Sciatic nerve (tissue), 2 donors: ENCODE measurements at places on chromosomes 5 and 9. TPM values are rescaled to one million over a fixed set of nuclear protein-coding genes. Genes with fewer than 3 reads are reported as not detected.

DNA sequence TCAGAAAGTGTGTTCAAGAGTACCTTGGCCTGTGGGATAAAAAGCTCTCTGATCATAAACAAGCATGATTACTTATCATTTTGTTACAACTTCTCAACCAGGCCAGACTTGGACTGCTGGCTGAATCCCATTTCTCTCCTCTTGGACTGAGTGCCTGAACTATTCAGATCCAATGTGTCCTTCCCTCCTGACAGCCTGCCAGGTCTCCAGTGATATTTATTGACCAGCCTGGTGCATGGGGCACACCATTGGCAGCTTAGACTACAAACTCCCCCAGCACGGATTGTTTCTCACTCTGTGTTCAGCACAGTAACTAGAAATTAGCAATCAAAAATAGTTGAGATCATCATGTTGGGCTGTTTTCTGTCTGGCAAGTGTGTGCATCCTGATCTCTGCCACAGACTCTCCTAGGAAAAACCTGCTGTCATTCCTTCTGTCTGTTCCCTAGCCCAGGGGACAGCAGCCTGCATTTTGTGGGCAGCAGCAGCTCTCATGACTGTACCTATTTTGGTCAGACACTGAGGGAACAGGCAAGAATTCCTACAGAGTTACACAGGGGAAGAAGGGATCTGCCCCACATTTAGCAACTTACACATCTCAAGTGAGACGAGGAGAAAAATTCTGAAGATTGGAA is 348.1 kb downstream of the ADAMTS6 start:
- DNase-seq = no peak

DNA sequence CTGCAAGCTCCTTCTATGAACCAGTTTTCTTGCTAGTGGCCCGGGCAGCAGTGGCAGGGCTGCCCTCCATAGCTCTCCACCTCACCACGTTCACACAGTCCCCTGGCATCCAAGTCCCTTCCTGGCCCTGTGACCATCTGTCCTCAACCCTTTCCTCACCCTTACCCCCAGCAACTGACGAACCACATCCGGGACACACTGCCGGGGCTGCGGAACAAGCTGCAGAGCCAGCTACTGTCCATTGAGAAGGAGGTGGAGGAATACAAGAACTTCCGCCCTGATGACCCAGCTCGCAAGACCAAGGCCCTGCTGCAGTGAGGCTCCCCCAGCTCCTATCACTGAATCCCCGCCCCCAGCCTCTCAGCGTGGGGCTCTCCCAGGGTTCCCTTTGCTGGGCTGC is 18.8 kb downstream of the DNM1 start:
- no peak for DNase-seq

DNA sequence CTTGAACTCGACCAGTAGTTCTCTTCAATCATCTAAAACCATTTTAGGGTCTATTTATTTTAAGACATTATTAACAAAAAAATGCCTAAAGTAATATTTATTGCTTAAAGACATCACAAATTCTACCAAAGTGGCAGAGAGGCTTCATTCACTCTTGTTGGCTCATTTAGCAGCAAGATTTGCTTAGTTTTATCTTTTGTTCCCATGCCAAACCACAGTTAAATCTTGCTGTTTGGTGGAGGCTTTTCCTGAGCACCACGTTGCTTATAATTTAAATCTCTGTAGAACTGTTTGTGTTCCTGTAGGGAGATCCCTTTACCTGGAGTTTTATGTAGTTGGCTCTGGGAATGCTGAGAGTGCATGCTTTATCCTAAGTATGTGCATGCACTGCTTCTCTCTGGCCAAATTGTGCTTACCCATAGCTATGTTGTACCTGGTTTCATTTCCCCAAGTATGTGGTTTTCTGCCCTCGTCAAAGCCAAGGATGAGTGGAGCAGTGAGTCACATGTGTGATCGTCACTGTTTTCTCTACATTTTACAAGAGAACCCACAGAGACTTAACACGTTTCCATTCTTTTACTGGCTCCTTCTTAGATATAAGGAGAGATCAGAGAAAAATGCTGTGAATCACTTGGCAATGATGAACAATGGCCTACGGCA is 42.1 kb upstream of the MAST4 start:
- DNase-seq = no peak

The KCNN2 gene
- total RNA-seq = 0.71 TPM

The TXNDC8 gene
- not detected for total RNA-seq

- no peak for DNase-seq
These were observed 223.7 kb downstream of the PCSK5 start for GRCh38 chr9:76114144-76114543.

- DNase-seq = no peak
These were observed 63.9 kb downstream of the TTC39B start for GRCh38 chr9:15243081-15243480.

The PTBP3 gene
- 61.7 TPM for total RNA-seq

DNA sequence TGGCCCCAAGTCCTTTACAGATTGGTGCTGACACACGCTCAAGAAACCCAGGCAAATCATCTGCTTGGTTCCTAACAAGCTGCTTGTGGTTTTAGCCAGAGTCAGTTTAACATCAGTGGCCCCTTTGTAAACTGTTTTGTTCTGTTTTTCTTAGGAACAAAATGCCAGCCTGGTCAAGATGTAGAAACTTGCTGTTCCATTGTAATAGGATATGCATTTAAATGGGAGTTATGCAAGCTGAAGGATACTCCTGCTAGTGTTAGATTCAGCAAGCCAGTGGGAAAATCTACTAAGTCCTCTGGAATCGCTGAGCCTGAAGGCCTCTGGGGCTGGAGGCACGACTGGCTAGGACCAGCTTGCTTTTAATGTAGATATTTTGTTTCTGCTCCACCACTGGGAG is 391.1 kb downstream of the TLE4 start:
- no peak for DNase-seq

DNA sequence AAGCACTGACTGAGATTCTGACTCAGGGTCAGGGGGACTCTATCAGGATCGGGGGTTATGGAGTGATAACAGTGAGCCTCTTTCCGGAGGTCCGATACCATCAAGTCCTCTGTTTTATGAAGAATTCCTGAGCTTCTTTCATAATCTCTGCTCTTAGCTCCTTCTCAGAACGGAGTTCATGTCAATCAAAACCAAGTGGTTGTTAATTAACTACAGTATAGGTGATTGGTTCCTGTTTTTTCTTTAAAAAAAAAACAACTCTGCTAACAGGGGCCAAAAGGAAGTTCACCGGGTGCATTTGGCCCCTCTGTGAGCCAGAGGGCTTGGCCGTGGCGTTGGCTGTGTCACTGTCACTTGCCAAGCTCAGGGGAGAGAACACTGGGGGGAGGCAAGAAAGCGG is 4.0 kb downstream of the GFI1B start:
- DNase-seq = no peak

The BASP1 gene
- 26.8 TPM for total RNA-seq

DNA sequence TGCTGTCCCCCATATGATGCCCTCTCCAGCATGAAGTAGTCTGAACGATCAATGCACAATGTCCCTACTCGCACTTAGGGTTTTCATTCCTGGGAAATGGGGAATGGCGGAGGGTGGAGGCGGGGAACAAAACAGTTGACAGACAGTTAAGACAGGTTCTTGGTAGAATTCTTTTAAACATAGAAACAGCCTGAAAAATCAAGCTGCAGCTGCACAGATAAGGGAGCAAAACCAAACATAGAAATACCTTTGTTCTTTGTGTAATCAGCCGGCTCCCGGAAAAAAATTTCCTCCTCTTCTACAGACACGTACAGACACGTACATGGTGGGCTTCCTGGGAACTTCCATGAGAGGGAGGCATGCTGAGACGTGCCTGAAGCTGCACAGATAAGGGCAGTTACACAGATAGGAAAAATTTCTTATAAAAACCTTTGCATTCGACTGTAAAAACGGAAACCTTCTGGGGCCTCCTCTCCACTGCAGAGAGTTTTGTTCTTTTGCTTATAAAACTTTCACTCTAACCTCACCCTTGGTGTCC is 662.4 kb upstream of the PTPRD start:
- DNase-seq = no peak

DNA sequence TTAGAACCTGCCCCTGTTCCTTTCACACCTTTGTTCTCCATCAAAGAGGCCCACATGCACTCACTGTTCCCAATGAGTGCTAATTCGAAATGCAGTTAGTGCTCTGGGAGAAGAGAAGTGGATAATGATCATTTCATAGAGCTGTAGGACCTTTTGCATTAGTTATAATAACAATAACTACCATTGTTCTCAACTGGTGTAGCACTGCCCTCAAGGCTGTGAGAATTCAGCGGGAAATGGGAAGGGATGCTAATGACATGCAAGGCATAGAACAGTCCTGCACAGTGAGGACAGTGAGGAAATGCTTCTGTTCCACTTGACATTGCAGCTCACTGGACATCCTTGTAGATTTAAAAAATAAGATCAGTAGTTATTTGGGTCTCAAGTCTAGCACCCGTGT is 187.4 kb downstream of the FBXL7 start:
- DNase-seq = no peak

- DNase-seq = no peak
These were observed 43.4 kb upstream of the PLPP6 start for GRCh38 chr9:4618700-4619099.

GRCh38 chr5:158205992-158206391 is 347.0 kb upstream of the CLINT1 start:
- DNase-seq = no peak

The TRMO gene
- 15.6 TPM for total RNA-seq

DNA sequence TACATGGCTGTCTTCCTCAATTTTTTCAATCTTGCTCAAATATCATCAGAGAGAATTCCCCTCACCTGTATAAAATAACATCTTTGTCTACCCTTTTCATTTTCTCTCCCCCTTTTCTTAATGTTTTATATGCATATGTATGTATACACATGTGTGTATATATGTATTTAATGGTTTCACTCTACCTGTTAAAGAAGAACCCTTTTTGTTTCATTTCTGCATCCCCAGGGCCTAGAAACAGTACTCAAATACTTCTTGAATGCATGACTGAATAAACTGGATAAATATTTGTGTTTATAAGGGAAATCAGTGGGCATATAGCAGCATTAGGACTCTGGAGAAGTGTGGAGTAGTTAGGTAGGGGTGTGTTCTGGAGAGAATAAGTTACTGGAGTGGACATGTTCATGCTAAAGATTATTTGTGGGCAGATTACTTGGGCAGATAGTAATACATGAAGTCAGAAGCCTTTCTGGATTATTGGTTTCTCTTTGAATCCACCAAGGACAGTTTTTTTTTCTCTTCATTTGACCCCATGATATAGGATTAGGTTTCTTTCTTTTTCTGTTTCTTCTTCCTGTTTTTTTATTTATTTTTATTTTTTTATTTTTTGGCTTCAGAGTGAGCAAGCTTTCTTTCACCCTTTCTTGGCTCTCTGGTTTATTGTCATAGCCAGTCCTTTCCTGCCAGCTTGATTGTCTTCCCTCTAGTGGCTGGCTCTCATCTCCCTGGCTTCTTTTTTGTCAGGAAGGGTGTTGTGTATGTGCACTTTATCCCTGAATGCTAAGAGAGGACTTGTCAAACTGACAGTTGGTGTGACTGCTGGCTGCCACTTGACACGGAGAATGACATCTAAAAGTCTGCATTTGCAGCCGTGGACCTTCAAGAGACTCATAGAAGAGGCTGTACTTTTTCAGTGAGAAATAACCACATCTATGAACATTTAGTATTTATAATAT is 89.3 kb downstream of the ZCCHC7 start:
- DNase-seq = no peak

DNA sequence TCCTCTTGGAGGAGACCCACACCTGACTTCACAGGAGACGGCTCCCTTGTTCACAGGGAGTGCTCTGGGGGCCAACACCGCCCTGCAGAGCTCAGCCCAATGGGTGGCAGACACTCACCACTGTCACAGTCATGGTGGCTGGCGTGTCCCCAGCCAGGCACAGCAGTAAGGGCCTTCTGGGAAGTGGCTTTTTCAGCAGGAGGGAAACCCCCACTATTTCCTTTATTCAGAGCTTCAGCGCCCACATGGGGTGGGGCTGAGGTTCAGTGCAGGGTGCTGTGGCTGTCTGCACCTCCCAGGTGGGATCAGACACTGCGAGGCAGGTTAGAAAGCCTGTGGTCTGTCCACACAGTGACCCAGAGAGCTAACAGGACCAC is 3.6 kb upstream of the SNAPC4 start:
- DNase-seq = no peak

GRCh38 chr9:7676609-7677156 is 122.9 kb downstream of the DMAC1 start:
- no peak for DNase-seq

DNA sequence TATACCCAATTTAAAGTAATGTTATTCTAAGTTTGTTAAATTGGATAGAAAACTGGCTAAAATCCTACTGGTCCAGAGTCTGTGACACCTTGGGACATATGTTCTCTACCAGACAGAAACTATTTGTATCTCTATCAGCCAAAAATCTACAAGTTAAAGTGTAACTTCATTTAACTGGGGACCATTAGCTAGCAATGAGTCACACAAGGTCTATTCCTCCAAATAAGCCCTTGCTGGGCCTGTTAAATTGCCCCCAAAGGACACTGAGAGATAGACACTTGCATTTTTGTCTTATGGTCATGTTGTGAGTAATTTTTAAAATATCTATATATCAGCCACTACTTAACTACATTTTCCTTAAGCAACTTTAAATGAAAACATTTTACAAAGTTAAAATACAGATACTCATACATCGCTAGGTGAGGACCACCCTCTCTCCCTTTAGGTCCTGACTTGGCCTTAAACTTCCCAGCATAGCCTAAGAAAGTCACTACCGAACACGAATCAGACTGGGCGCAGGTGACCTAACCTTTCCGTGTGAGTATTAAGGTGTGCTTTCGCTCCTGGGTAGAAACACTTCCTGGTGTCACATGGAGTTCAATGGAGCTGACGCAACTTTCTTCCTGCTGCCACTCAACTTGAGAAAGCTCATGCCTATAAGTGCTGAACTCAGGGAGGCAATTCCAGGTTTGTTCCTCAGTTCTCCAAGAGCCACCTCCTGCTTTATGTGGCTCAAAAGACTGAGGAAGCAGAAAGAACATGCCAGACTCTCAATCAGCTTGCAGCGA is 249.1 kb downstream of the DIRAS2 start:
- no peak for DNase-seq

The FSTL4 gene
- total RNA-seq = not detected

- DNase-seq = no peak
These were observed 5.5 kb downstream of the OTULIN start for GRCh38 chr5:14669975-14670374.

The IL11RA gene
- total RNA-seq = 31.3 TPM

DNA sequence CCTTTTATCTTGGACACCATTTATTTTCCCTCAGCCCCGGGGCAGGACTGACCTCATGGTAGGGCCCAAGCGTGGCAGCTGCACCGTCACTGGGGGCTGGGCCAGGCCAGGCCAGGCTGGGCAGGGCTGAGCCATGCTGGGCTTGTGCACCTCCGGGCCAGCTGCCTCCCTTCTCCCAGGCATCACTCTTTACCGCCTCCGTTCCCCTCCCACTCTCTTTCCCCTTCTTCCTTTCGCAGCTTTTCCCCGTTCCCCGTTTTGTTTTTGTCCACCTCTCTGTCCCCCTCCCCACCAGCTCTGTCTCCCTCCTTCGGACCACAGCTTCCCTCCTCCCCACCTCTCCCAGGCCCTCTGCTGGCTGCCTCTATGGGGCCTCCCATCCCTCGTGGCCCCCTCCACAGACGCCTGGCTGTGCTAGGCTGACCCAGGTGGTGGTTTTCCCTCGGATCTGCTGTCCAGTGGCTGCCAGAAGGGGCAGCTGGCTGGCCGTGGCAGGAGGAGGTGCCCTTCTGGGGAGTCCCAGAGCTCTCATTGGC is 17.9 kb downstream of the FGF18 start:
- DNase-seq = no peak

The HNRNPAB gene
- 88.0 TPM for total RNA-seq

The PITX1 gene
- total RNA-seq = 3.6 TPM
